ENCODE measurements at places on chromosomes 16 and 17. TPM values are rescaled to one million over a fixed set of nuclear protein-coding genes. Genes with fewer than 3 reads are reported as not detected.

OR1F1 gene
- not detected for total RNA-seq

KRTAP9-2 gene
- total RNA-seq: not detected

SYNGR3 gene
- total RNA-seq: 1.4 TPM

TAT gene
- not detected for total RNA-seq

SLC13A2 gene
- total RNA-seq: not detected

PLK1 gene
- total RNA-seq: 16.8 TPM

DNA sequence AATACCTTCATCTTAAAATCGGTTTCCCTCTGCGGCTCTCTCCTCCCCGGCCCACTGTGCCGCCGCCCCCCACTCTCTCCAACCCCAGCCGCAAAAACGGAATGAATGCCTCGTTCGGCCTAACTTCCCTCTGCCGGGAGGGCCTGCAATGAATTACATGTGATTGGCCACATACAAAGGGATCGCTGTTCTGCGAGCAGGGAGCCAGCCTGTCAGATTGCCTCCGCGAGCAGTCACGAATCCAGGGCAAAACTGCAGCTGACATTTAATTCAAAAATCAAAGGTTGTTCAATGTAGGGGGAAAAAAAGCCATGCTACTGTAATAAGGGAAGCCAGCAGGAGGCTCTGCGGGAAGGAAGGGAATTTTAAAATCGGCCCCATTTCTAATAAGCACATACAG, 84.9 kb downstream of the TBC1D16 start:
- no peak for DNase-seq

- no peak for DNase-seq
Measured at GRCh38 chr16:58128711-58129096, 477 bp downstream of the CFAP20 start.

DNA sequence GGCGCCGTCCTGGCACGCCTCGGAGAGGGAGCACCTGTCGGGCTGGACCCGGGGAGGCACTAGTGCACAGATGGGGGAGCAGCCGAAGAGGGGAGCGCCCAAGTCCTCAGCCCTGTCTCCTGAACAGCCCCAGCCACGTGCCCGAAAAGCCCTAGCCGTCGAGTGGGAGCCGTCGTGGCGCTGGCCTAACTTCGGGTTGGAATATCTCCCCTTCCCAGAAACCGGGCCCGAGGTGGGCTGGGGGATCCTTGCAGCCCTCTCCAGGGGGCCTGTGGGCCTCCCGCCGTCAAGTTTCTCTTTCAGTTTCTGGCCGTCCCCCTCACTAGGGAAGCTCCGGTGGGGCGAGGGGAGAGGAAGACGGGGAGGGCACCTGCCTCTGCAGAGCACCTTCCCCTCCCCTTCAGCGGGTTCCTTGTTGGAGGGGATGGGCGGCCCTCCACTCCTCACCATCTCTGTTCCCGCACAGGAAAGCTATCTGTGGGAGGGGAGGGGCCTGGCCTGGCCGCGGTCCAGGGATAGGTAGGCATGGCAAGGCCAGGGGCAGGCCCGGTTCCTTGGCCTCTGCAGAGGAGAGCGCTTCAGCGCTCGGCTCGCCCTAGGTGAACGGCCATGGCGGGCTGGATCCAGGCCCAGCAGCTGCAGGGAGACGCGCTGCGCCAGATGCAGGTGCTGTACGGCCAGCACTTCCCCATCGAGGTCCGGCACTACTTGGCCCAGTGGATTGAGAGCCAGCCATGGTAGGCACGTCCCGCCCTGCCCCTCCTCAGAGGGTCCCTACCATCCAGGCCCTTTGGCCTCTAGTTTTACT, 709 bp downstream of the STAT5A start:
- no peak for DNase-seq

DNA sequence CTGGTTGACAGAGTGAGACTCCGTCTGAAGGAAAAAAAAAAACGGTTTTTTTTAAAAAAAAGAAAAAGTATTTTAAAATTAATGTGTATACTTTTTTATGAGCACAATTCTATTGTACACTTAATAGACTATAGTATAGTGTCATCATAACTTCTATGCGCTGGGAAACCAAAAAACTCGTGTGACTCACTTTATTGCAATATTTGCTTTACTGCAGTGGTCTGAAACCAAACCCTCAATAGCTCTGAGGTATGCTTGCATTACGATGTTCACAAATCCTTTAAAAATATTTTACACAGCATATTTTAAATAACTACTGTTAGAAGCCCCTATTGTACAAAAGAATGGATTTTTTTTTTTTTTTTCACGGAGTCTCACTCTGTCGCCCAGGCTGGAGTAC, 12.4 kb upstream of the MAP2K6 start:
- DNase-seq: no peak

GRCh38 chr16:65876624-65877023, 489.9 kb upstream of the CDH5 start:
- DNase-seq: peak; percentile 6

DNA sequence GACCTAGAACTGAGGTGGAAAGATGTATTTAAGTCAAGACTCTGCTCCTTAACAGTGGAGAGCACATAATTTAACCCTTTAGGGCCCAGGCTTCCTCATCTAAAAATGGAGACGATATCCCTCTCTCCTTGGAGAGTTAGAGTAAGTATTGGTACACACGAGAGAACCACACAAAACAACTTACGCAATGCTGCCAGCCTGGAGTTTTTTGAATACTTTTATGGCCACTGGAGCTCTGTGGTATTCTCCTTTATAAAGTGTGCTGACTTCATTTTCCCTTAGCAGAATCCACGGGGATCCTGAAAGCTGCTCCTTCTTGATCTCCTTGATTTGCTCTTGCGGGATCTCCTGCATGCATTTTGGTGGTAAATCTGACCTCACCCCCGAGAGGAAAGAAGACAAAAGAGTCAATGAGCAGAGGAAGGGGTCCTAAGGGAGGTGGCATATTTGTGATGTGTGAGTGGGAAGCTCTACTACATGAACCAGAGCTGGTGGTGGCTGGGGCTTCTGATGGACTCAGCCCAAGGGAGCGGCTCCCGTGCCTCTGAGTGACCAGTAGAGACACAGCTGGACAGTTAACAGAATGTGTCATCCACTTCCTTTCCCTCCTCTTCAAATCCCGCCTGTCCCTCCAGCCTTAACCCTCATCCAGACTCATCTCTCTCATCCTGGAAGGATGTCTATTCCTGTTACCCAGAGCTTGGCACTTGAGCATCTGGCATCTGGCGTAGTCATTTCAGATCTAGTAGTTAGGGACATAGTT, 9.4 kb downstream of the MLKL start:
- no peak for DNase-seq

DNA sequence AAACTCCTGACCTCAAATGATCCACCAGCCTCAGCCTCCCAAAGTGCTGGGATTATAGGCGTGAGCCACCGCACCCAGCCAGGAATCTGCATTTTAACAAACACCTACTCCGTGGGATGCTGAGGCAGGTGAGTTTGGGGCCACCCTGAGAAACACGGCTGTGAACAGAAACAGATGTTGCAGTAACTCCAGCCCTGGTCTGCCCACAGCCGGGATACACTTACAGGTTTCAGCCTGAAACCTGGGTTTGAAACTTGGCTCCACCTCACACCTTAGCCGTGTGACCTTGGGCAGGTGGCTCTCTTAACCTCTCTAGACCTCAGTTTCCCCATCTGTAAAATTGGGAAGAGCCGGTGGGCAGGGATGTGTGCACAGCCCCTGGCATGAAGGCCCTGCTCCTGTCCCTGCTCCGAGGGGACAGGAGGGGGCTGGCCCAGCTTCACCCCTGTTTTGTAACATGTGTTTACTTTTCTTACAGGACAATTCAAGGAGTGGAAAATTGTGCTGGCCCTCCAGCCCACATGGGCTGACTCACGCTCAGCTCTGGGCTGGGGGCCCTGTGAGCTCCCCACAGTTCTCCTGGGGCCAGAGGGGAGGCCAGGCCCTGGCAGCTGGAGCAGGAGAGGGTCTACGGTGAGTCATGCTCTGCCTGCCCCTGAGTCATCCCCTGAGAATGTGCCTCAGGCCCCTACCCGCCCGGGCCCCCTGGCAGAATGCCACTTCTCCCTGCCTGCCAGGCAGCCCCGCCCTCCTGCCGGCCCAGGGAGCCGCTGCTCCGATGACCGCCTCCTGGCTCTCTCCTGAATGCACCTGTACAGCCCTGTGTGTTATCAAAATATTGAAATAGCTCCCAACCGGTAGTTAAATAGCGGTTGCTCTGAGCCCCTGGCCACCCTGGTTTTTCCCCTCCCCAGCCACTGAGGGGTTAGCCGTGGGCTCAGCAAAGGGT, 7.7 kb upstream of the PPL start:
- peak; percentile 99 for DNase-seq

DNA sequence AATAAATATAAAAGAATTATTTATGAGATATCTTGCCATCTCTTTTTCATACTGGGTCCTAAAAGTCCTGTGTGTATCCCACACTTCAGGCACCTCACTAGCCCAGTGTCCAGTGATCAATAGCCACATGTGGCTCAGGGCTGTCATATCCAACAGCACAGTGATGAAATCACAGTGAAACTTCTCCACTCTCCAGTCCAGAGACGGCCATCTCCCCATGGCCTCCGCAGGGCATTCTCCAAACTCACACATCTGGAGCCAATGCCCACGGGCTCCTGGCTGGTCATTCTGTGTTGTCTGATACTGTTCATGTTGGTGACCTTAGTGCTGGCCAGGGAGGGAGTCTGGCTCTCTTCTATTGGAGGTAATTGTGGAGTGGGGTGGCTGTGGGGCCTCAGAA, 125.2 kb upstream of the SDK2 start:
- DNase-seq: no peak

DNA sequence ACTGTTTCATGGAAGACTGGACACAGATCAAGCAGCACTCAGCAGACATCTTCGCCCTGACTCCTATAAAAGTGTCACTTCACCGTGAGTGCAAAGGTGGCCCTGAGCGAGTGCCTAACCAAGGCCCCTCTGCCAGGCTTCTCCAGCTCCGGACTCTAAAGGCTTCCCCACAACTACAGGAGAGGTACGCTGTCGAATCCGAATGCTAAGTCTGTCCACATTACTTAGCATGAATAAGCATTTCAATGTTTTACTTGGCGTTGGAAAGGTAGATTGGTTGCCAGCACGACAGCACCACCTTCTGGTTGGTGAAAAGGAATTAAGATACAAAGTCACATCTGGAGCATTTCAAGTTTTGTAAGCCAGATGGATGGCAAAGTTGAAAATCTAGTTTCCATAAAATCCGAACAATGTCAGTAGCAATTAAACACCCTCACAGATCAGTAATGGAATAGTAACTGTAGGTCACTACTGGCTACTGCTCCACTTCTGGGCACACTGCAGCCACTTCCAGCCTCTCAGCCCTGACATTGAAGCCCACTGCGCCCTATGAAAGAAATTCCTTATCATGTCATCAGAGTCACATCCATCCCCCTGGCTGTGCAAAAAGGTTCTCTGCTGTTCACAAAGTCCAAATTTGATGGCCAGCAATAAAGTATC, 100.9 kb downstream of the PARN start:
- DNase-seq: peak; percentile 97

DNA sequence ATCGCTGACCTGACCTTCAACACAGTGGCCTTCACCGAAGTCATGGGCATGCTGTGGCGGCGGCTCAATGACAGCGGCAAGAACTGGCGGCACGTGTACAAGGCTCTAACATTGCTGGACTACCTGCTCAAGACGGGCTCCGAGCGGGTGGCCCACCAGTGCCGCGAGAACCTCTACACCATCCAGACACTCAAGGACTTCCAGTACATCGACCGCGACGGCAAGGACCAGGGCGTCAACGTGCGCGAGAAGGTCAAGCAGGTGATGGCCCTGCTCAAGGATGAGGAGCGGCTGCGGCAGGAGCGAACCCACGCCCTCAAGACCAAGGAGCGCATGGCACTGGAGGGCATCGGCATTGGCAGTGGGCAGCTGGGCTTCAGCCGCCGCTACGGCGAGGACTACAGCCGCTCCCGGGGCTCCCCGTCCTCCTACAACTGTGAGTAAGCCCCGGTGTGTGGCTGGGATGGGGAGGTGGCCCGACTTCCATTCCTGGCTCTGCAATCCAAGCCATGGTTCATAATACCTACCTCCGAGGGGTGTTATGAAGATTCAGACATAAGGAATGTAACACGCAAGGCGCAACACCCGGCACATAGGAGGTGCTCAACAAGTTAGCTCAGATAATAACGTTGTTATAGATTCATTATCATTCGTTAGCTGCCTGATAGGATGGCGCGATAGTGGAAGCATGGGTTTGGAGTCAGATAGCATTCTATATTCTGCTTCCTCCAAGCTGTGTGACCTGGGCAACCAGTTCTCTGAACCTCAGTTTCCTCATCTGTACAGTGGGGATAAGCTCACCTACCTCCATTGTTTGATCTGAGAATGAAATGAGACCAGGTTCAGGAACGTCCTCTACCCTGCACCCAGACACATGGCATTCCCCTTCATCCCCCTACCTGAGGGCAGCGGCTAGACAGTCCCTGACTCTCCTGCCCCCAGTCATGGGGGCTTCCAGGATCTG, 4.4 kb downstream of the EPN3 start:
- DNase-seq: no peak

DNA sequence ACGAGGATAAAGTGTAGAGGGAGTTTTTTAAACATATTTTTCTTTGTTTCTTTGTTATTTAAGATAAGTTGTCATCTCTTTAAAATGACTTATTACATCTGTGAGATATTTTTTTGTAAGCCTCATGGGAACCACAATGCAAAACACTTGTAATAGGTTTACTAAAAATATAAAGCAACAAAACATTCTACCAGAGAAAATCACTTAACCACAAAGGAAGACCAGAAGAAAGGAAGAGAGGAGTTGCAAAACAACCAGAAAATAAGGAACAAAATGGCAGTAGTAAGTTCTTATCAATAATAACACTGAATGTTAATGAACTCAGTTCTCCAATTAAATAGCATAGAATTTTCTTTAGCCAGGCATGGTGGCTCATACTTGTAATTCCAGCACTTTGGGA, 22.9 kb downstream of the DHRS7B start:
- no peak for DNase-seq

GRCh38 chr16:1647856-1648255, 30.2 kb upstream of the JPT2 start:
- DNase-seq: no peak

DNA sequence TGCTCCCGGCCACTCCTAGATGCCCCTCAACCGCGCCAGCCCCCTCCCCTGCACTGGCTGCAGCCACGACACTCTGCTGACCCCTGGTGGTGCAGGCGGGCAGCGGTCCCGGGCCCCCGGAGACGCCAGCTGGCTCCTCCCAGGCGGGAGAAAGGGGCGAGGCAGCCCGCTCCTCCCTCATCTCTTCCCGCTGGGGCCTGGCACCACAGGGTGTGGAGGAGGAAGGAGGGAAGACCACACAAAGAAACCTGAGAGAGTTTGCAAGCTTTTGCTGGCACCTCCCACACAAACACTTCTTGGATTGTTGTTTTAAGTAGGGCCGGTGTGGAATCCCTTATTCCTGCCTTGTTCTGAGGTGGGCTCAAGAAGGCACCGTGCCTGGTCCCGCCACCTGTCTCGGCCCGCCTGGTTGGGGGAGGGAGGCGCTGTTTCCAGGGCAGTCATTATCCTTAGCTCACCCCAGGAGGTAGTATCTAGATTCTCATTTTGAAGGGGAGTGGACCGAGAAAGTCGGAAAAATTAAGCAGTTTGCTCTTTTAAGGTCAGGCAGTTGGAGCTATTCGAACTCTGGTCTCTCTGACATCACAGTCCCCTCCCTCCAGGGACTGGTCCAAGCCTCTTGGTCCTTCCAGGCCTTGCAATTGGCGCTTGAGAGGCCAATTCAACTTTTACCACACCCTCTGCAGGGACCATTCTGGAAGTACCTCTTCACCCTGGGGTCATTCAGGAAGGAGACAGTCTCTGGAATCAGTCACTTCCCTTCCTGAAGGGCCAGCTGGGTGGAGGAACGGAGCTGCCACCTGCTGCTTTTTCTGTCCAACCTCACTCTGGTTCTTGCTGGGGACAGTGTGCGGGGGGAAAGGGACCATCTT, 959 bp upstream of the ANKRD13B start:
- no peak for DNase-seq

GRCh38 chr16:51565184-51565583, 414.1 kb upstream of the SALL1 start:
- DNase-seq: no peak
